ENCODE measurements at places on chromosomes 1 and 21.
A peak's percentile ranks its signal among the peaks of the same experiment; 100 is the strongest.

DNA sequence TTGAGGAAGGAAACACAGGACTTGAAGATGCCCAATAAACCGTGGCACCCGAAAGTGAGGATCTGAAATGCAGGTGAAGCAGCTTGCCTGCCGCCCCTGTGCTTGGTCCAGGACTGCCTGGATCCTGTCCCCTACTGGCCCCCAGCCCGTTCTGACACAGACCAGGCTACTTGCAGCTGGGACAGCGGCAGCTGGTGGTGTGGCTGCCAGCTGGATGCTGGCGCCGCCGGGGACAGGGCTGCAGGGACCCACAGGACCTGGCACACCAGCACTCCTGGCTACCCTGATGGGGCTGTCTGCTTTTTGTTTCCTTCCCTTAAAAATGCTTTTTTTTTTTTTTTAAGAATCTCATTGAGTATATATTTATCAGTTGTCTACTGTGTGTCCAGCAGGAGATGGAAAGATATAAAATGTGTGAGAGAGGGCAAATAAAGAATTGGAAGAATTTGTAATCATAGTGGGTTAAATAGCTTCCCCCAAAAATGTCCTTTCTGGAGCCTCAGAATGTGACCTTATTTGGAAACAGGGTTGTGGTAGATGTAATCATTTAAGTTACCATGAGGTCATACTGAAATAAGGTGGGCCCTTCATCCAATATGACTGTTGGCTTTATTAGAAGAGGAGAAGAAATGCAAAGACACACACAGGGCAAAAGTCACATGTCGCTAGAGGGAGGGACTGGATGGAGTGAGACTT is 165.6 kb downstream of the DSCAM start:
- no peak for DNase-seq

- no peak for DNase-seq
Measured at GRCh38 chr1:51445351-51446090, 73.5 kb downstream of the EPS15 start.

DNA sequence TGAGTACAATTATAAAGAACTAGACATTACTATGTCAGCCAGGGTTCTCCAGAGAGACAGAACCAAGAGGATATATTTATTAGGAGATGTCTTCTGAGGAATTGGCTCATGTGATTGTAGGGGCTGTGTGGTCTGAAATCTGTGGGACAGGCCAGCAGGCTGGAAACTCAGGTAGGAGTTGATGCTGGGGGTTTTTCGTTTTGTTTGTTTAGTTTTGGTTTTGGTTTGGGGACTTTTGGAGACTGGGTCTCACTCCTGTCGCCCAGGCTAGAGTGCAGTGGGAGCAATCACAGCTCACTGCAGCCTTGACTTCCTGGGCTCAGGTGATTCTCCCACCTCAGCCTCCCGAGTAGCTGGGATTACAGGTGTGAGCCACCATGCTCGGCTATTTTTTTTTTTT is 132.9 kb upstream of the ERRFI1 start:
- DNase-seq, result no peak

- no peak for DNase-seq
Measured at GRCh38 chr21:25689226-25689625, 45.5 kb downstream of the ATP5PF start.

DNA sequence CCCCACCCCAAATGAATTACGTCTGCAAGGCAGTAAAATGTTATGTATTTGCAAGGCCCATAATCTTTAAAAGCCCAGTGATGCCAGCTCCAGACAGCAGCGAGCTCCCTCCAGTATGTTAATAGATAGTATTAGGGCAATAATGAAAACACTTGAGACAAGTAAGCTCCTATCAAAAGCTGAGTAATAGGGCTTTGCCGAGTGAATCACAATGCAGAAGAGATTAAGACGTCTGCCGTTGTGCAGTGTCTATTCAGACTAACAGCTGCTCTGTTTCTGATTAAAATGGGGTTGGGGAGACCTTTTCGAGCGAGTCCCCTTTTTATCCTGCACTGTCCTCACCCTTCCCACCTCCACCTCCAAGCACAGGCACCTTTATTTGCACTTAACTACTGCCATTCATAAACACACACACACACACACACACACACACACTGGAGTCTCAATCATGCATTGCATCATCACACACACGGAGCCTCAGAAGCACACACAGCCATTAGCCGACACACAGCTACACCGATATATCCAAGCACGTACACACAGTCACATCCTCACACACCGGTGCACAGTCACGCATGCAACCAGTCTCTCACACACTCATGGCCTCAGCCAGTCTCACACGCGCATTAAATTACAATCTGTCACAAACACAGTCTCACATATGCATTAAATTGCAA is 46.0 kb upstream of the FOXO6 start:
- DNase-seq, result no peak

DNA sequence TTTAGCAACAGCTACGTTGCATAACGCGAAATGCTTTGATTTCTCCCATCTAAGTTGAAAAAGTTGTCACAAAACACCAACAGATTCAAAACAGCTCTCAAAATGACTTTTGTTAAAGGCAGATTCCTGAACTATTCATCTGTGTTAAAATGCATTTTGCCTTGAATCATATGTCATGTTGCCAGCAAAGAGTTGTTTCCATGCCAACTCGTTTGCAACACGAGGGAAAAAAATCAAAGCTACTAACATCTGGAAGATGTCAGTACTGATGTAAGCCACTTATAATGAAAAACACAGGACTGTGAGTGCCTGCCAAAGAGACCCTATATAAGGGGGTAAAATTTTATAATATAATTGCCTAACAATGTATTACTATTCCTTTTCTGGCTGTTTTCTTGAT is 182.7 kb upstream of the PTBP2 start:
- peak; percentile 82 for DNase-seq

DNA sequence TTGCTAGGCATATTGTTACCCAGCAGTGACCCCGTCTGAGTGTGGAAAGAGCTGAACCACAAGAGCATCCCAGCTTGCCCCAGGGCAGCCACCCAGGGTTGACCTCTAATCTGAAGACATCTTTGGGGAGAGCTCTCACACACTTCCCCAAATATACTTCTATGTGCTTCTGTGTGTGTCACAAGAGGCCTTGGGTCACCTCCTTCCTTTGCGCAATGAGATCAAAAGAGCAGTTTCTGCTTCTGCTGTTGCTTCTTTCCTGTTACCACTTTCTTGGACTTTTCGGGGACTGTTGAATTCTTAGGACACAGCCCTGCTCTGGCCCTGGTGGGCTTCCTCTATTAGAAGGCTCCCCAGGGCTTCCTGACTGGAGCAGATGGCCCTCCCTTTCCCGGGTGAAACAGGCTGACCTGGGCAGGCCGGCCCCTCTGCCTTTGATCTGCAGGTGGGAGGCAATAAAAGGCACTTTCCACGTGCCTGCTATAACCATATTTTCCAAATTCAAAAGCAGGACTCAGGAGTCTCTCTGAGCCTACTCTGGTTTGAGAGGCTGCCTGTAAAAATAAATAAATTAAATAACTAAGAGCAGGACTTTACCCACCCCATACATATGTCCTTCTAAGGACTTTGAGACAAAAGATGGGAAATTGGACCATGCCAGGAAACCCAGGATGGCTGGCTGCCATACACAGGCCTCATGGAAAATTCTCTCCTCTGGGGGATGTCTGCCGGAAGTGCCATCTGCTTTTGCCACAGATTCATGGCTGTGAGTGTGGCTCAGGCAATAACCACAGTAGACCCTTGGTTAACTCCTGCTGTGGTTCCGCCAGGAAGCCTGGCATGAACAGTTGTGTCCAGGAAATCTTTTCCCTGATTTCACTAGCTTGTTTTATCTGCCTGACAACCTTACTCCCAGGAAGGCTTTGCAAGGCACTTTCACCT is 28.3 kb upstream of the RCSD1 start:
- no peak for DNase-seq

DNA sequence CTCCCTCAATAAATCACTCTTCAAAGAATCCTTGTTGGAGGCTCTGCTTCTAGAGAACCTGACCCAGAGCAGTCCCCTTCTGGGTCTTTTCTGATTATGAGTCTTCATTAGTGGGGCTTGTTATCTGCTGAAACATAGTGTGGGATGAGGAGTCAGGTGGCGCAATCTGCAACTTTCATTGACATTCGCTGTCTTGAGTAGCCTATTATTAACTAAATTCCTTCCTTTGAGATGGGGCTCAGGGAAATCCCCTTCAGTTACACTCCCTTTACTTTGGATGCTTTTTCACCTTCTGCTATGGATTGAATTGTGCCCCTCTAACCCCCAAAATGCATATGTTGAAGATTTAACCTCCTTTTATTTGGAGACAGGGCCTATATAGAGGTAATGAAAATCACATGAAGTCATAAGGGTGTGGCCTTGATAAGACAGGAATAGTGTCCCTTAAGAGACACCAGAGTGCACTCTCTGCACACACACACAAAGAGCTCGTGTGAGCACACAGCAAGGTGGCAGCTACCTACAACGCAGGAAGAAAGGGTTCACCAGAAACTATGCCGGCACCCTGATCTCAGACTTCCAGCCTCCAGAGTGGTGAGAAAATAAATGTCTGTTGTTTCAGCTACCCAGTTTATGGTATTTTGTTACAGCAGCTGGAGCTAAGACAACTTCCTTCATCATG is 19.5 kb downstream of the DIO1 start:
- no peak for DNase-seq

DNA sequence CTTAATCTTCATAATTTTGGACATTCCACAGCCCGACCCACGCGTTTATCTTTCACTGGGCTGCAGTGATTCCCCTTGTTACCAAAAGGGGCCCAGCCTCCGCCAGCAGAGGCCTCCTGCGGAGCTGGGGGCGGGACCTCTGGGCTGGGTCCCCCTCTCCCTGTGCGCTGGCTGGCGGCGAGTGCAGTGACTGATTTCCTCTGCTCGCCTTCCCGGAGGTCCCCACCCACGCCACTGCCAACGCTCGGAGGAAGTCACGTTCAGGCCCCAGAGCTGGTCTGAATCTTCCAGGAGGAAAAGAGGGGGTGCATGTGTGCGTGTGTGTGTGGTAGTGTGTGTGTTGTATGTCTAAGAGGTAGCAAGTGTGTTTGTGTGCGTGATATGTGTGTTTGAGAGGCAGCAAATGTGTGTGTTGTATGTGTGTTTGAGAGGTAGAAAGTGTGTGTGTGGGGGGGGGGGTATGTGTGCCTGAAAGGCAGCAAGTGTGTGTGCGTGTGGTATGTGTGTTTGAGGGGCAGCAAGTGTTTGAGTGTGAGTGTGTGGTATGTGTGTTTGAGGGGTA is 35.0 kb upstream of the JAK1 start:
- DNase-seq, result no peak

DNA sequence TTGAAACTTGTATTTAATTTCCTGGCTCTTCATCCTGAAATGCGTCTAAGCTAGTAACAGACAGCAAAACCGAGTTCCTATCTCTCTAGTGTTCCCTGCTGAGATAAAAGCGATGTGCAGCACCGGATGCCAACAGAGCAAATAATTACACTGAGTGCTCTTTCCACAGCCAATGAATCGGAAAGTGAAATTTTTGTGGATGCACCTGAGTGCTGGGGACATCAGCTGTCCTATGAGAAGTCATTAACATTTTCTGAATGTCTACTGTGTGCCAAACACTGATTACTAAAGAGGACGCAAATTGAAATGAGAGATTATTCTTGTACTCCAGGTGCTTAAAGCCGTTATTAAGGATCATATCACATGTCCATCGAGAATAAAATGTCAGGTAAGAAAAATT is 278.0 kb downstream of the RGS7 start:
- no peak for DNase-seq

GRCh38 chr1:206770531-206771337 is at the start of gene IL19:
IL19 (plus strand) TSS chr1:206770773; CDS start chr1:206836663, 65,890 bp downstream.
- peak; percentile 30 for DNase-seq

- DNase-seq, result no peak
Measured at GRCh38 chr1:110734133-110734680, 59.5 kb upstream of the KCNA3 start.

DNA sequence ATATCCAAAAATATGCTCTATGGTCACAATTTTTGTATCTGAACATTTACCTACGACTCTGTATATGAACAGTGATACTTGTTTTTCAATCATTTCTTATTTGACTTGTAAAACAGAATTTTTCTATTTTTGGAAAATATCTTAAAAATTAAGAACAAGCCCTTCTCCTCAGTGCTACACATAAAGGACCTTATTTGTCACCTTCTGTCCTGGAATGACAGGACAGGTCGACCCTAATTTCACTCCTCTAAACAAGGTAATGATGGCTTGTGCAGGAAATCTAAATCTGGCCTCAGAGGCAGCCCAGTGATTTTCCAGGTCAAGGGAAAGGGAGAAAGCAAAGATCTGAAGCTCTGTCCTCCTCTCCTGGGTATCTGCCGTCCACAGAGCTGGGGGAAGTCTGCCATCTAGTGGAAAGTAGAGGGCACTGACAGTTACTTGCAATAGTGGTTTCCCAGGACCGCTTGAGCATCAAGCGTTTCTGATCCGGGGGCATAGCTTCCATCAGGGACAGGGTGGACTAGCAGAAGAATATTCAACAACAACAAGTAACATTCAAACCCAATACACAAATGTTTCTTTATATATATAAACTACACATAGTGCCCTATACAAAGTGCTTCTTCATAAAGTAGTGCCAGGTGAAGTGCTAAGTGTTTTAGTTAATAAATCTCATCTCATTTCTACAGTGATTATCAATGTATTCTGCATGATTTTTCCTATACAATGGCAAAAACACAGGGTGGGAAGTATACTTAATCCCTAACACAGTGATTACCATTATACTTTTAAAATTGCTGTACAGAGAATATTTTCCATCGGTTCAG is 74.6 kb downstream of the SLC25A24 start:
- DNase-seq, result peak; percentile 45

GRCh38 chr1:21160263-21160796 is 16.4 kb downstream of the EIF4G3 start:
- no peak for DNase-seq

DNA sequence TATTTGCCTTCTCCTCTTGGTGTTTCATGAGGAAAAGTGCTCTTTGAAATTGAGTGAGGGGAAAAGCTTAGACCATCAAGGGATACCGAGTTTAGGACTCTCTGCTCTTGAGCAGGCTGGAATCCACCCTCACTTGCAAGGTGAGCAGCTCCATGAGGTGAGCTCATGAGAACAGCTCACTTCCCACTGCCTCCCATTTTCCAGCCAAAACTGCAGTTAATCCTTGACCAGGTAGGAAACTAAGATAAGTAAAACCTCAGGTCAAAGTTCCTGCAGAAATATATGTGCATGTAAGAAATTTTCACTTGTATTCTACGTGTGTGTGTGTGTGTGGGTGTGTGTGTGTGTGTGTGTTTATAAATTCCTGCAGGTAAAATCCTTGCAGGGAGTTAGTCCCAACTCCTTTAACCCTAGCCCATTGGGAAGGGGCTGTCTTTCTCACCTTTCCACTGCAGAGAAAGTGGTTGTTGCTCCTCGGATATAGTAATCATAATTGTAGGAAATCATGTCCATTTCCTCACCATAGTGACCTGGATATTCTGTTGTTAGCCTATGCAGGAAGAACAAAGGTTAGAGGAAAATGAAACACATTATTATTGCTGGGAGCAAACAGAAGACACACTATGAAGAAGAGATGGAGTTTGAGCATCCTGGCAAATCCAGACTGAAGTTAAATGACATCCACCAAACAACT is 28.3 kb downstream of the DPT start:
- no peak for DNase-seq

- DNase-seq, result no peak
Measured at GRCh38 chr1:61641578-61642336, 83.2 kb downstream of the TM2D1 start.
